Suprapubic skin (tissue), 4 donors: ENCODE measurements at places on chromosomes 2 and 18.

DNA sequence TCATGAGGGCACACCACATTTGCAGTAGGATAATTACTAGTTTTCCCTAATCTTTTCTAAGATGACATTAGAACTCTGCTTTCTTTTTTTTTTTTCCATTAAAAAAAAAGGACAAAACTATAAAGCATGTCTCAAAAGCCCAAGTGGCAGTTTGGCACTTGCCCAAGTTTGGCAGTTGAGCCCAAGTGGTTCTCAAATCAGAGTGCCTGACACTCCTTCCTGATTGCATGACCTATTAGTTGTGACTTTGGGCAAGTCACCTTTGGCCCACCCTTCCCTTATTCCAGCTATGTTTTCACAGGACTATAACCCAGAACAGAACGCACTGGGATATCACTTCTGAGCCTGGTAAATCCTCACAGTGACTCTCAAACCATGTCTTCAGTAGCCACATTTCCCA lies 273.0 kb downstream of the CCDC85A start:
- no peaks in the 10 kb centered on the region for H3K36me3 ChIP-seq
- H3K4me1 ChIP-seq, result no peaks in the 10 kb centered on the region
- no peaks in the 10 kb centered on the region for H3K27me3 ChIP-seq
- DNase-seq, result no peak
- no peak overlapping the region for H3K4me3 ChIP-seq

DNA sequence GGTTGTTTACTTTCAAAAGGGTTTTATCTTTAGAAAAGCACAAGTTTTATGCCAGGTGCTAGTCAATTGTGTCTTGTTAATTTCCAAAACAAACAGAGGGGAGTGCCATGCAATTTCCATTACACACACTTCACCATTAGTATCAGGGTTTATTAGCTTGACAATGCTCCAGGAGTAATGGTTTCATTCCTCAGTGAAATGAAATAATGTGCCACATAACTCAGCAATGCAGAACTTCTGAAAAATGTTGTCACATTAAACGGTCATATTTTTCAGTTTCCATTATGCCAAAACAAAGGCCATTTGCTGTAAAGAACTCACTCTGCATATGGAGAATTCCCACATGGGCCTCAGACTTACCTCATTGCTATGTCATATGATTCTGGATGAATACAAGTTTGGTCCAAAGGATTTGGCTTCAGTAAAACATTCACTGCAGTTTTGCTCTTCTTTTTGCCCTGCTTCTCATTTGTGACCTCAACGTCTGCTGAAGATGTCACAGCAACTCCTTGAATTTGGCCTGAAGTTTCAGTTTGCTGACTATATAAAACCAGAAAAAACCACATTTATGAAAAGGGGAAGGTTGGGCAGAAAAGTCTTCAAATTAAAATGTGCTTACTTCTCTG lies 198.2 kb downstream of the SRBD1 start:
- peaks cover 14% of the 10 kb centered on the region for H3K36me3 ChIP-seq
- no peaks in the 10 kb centered on the region for H3K27me3 ChIP-seq
- no peak for DNase-seq
- no peak overlapping the region for H3K4me3 ChIP-seq

DNA sequence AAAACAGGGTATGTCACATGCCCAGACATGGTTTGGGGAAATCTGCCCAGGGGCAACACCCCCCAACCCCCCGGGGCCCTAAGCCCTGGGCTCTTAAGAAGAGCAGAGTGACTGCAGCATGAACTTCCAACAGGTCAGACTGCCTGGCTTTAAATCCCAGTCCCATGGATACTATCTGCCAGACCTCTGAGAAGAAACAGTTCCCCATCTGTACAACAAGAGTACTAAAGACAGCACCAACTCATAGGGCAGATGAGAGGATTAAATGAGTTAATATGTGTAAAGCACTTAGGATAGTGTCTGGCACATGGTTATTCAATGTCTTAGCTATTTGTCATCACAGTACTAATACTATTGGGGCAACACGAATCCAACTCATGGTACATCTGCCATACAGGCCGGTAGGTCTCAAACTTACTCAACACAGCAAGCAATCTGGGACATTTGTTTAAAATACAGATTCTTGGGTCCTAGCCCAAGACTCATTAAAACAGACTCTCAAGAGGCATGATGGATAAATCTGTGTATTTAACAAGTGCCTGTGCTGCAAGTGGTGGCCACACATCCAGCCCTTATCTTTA lies 23.4 kb downstream of the CDH2 start:
- no peaks in the 10 kb centered on the region for H3K36me3 ChIP-seq
- DNase-seq, result no peak
- H3K4me3 ChIP-seq, result no peak overlapping the region
- no peak overlapping the region for H3K27ac ChIP-seq
- H3K27me3 ChIP-seq, result no peaks in the 10 kb centered on the region

GRCh38 chr2:6148882-6149281 lies 456.7 kb downstream of the SOX11 start:
- no peak for DNase-seq
- no peaks in the 10 kb centered on the region for H3K4me1 ChIP-seq
- H3K36me3 ChIP-seq, result no peaks in the 10 kb centered on the region
- no peaks in the 10 kb centered on the region for H3K27me3 ChIP-seq

GRCh38 chr18:77144451-77145118 lies 12.0 kb upstream of the MBP start:
- no peak for DNase-seq
- H3K27me3 ChIP-seq, result no peaks in the 10 kb centered on the region
- no peak overlapping the region for H3K27ac ChIP-seq
- H3K4me1 ChIP-seq, result peaks cover 38% of the 10 kb centered on the region
- no peak overlapping the region for H3K4me3 ChIP-seq

DNA sequence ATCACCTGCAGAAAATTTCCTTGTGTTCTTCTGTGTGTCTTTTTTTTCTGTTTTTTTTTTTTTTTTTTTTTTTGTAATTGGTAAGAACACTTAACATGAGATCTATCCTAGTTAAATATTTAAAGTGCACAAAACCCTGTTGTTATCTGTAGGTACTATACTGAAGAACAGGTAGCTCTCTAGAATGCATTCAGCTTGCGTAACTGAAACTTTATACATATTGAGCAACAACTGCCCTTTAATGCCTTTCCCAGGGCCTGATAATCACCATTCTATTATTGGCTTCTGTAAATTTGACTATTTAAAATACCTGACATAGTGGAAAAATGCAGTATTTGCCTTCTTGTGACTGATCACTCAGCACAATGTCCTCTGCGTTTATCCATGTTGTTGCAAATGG lies 701.8 kb downstream of the SUCLG1 start:
- H3K4me3 ChIP-seq, result no peak overlapping the region
- H3K4me1 ChIP-seq, result no peaks in the 10 kb centered on the region
- H3K27ac ChIP-seq, result no peak overlapping the region
- no peak for DNase-seq
- no peaks in the 10 kb centered on the region for H3K36me3 ChIP-seq

GRCh38 chr2:101736861-101737291 lies 39.4 kb downstream of the MAP4K4 start:
- H3K36me3 ChIP-seq, result no peaks in the 10 kb centered on the region
- H3K27me3 ChIP-seq, result no peaks in the 10 kb centered on the region
- H3K27ac ChIP-seq, result no peak overlapping the region
- no peak for DNase-seq
- H3K4me1 ChIP-seq, result peaks cover 33% of the 10 kb centered on the region
- H3K4me3 ChIP-seq, result no peak overlapping the region

DNA sequence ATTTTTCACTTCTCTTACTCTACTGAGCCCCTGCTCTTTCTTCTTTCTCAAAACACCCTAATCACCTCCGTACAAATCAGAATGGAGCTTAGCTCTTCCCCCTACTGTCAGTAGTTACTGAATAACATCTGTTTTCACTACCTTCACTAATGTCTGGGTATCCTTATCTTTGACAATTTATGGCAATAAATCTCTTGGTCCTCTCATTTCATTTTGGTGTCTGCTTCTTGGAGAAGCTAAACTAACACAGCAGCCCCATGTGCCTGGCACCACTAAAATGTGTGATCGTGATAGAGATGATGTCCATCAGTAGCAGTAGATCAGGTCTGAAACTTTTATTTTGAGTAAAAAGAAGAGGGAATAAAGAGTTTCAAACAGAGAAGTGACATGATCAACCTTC lies 496.5 kb downstream of the PID1 start:
- no peak overlapping the region for H3K4me3 ChIP-seq
- H3K27me3 ChIP-seq, result no peaks in the 10 kb centered on the region
- peaks cover 4% of the 10 kb centered on the region for H3K4me1 ChIP-seq

GRCh38 chr18:50284255-50284885 lies 3.0 kb upstream of the MBD1 start:
- no peaks in the 10 kb centered on the region for H3K27me3 ChIP-seq
- DNase-seq, result no peak
- peak overlapping the region; percentile 16 for H3K27ac ChIP-seq
- no peak overlapping the region for H3K4me3 ChIP-seq
- peaks cover 37% of the 10 kb centered on the region for H3K36me3 ChIP-seq
- H3K4me1 ChIP-seq, result peaks cover 37% of the 10 kb centered on the region

DNA sequence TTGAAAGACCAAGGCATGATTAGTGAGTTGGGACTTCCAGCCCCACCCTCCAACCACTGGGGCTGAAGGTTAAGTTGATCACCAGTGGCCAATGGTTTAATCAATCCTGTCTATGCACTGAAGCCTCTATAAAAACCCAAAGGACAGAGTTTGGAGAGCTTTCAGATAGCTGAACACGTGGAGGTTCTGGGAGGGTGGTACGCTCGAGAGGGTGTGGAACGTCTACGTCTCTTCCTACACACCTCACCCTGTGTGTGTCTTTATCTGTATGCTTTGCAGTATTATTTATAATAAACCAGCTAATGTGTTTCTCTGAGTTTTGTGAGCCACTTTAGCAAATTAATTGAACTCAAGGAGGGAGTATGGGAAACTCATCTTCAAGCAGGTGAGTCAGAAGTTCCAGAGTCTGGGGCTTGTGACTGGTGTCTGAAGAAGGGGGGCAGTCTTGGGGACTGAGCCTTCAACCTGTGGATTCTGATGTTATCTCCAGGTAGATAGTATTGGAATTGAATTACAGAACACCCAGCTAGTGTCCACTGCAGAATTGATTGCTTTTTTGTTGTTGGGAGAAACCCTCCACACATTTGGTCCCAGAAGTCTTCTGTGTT lies 20.3 kb downstream of the ACTR3 start:
- H3K36me3 ChIP-seq, result peaks cover 2% of the 10 kb centered on the region
- H3K27ac ChIP-seq, result no peak overlapping the region
- no peak overlapping the region for H3K4me3 ChIP-seq
- H3K27me3 ChIP-seq, result no peaks in the 10 kb centered on the region

DNA sequence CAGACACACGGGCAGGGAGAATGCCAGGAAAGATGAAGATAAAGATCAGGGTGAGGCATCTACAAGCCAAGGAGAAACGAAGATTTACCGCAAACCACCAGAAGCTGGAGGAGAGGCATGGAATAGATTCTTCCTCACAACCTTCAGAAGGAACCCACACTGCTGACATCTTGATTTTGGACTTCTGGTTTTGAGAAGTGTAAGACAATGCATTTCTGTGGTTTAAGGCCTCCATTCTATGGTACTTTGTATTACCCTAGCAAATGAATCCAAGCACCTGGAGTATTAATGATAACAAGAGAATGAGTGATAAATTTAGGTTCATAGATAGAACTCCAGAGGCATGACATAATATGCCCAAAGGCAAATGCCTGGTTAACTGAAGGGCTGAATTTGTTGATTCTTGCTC lies 11.8 kb upstream of the FN1 start:
- no peaks in the 10 kb centered on the region for H3K4me1 ChIP-seq
- DNase-seq, result no peak
- H3K36me3 ChIP-seq, result no peaks in the 10 kb centered on the region
- H3K27me3 ChIP-seq, result no peaks in the 10 kb centered on the region

- peaks cover 43% of the 10 kb centered on the region for H3K4me1 ChIP-seq
- no peaks in the 10 kb centered on the region for H3K36me3 ChIP-seq
- H3K27ac ChIP-seq, result no peak overlapping the region
- H3K27me3 ChIP-seq, result no peaks in the 10 kb centered on the region
- H3K4me3 ChIP-seq, result no peak overlapping the region
Observed at GRCh38 chr2:20333738-20334137, 16.9 kb downstream of the PUM2 start.

GRCh38 chr2:128556633-128557032 lies 238.0 kb upstream of the HS6ST1 start:
- no peaks in the 10 kb centered on the region for H3K27me3 ChIP-seq
- no peaks in the 10 kb centered on the region for H3K4me1 ChIP-seq
- no peak overlapping the region for H3K4me3 ChIP-seq
- no peak overlapping the region for H3K27ac ChIP-seq
- DNase-seq, result no peak

- peaks cover 34% of the 10 kb centered on the region for H3K4me1 ChIP-seq
- peak overlapping the region; percentile 68 for H3K27ac ChIP-seq
- no peaks in the 10 kb centered on the region for H3K36me3 ChIP-seq
- no peak for DNase-seq
- H3K27me3 ChIP-seq, result no peaks in the 10 kb centered on the region
Observed at GRCh38 chr2:41598161-41598894, 449.5 kb upstream of the PKDCC start.

DNA sequence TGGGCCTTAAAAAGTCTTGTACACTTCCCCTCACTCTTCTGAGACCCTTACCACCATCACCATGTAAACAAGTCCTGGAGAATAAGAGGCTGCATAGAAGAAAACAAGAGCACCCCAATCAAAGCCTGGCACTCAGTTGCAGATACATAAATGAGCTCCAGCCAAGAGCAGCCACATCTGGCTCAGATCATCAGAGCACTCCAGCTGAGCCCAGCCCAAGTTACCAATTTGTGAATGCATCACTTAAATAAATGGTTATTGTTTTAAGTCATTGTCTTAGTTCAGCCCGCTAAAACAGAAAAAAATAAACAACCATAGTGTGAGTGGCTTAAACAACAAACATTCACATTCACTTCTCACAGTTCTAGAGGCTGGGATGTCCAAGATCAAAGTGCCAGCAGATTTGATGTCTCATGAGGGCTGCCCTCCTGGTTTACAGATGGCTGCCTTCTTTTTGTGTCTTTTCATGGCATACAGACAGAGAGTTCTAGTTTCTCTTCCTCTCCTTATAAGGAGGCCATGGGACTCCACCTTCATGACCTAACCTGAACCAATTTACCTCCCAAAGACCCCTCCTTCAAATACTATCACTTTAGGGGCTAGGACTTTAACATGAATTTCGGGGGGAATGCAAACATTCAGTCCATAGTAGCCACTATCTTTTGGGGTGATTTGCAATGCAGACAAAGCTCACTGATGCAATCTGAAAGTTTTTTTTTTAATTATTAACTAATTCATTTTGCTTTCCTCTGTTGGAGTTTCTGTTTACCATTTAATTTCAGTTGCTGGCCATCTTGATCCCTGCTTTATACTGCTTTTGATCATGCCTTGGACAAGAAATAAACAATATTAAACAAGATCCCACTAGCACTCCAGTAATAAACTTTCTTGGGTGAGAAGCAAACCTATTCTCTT lies 187.5 kb upstream of the ACVR2A start:
- no peaks in the 10 kb centered on the region for H3K36me3 ChIP-seq
- no peak overlapping the region for H3K27ac ChIP-seq
- DNase-seq, result no peak
